ENCODE measurements at places on chromosomes 1 and 21.

DNA sequence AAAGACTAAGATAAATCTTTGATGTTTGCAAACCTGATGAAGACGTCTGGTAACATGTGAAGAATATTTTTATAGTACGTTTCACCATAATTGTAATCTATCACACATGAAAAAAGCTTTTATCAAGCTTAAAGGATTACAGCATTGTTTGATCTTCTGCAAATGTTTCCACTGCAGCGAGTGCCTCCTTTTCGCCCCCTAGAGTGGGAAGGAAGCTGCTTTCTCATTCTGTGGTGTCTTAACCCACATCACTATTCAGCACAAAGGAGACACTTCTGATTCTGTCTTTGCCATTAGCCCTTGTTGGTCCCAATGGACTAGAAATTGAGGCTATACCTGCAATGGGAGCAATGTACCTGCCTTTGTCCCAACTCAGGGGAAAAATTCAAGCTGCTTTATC is 46.0 kb upstream of the IL12RB2 start:
- DNase-seq: no peak

- DNase-seq: no peak
Measured at GRCh38 chr1:172601046-172601630, 57.8 kb upstream of the FASLG start.

DNA sequence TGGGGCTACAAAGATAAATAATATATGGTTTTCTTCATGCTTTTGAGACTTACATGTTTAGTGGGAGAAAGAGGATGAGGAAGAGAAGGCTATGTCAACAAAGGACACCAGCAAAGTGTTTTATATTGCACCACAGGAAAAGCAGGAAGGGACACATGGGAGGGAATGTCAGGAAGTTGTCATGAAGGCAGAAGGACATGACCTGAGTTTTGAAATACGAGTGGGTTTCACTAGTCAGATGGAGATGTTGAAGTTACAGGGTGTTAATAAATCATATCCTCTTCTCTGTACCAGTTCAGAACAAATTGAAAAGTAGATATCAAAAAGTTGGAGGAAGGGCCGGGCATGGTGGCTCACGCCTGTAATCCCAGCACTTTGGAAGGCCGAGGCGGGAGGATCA is 18.2 kb upstream of the AGO1 start:
- no peak for DNase-seq

DNA sequence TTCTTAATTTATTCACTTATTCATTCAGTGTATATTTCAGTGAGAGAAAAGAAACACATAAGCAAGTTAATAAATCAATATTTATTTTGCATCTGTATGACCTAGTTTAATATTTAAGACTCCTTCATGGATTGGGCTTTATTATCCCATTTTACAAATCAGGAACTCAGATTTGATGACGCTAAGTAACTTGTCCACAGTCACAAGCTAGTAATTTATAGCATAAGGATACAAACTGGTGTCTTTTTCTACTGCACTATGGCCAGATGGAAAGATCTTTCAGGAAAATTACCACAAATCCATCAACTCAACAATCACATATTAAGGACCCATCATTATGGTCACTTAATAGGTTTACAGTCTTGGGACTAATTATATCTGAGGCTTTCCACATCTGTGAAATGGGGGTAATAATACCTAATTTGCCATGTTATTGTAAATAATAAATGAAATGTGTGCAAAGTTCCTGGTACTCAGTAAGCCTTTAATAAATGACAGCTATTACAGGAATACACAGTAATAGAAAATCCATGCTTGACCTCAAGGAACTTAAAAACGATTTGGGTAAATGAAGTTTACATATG is 13.3 kb downstream of the CDKN2C start:
- DNase-seq: no peak

DNA sequence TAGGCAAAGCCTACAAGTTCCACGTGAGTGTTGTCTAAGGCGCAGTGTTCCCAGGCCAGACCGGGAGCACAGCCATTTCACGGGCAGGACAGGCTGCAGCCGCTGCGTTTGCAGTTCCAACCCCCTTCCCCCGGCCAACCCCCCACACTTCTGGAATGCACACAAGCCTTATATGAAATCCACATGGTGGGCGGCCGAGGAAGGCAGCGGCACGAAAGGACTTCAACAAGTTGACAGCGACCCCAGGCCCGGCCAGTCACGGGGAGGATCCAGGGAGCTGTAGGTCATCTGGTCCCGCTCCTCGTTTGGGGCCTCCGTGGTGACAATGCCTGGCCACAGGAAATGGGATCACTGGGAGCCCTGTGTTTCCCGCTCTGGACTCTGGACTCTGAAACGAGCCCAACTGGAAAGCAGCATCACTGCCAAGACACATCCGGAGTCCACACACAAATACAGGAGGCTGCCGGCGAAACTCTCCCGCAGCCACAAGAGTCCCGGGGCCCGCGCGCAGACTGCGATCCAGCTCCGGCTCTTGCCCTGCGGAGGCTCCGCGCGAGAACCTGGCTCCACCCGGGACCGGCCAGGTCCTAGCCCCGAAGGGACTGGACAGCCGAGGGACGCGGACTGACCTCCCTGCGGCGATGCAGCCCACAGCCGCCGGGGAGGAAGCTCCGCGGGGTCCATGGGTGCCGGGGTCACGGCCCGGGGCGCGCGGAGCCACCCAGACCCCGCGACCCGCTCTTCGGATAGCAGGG is 794 bp downstream of the NID1 start:
- no peak for DNase-seq

GRCh38 chr1:90206260-90206659 is 211.3 kb downstream of the ZNF326 start:
- no peak for DNase-seq

DNA sequence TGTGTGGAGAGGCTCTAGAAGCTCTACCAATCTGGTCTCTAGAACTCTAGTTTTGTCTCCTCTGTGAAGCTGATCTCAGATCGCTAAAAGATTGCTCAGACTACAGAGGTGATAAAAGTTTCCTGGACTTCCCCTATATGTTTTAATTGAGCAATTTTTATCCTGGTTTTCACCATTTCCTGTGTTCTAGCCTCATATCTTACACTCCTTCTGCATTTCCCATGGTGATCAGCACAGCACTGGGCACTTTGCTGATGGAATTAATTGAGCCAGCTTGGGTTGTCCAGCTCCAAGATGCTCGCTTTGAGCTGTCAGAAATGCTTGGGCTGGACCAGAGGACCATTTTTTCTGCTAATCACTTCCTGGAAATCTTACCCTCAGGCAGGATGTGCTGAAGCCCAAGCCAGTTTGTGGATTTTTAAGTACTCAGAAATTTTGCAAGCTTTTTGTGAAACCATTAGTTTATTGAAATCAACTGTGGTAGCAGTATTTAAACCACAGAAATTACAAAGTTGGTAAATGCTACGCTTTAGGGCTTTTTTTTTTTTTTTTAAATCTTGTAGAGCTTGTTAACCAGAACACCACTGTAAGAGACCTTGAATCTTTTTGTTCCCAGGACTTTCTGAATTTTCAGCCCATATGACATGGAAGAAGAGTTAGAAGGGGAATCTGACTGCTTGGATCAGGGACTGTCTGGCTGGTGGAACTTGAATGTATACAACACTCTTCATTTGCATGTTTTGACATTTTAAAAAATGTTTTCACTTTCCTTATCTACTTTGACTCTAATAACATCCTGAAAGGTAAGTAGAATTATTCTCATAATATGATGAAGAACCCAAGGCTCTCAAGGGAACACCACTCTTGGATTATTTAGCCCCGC is 28.4 kb downstream of the CD48 start:
- no peak for DNase-seq

DNA sequence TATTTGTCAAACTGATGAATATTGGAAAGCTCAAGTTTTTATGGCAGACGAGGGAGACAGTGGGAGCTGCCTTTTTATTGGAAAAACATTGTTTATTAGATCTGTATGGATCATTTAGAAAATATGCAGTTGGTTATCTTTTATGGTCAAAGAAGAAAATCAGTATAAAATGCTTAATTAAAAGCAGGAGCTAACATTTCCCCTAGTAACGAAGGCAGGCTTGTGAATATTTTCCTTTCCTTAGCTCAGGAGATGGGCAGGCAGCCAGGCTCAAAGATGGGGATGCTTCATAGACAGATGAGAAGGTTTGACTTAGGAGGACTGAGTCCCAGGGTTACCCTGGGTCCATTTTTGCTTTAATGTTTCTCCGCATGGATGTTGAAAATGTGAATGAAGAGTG is 26.0 kb downstream of the ROR1 start:
- no peak for DNase-seq

- DNase-seq: no peak
Measured at GRCh38 chr1:150753416-150753815, 12.2 kb downstream of the CTSS start.

DNA sequence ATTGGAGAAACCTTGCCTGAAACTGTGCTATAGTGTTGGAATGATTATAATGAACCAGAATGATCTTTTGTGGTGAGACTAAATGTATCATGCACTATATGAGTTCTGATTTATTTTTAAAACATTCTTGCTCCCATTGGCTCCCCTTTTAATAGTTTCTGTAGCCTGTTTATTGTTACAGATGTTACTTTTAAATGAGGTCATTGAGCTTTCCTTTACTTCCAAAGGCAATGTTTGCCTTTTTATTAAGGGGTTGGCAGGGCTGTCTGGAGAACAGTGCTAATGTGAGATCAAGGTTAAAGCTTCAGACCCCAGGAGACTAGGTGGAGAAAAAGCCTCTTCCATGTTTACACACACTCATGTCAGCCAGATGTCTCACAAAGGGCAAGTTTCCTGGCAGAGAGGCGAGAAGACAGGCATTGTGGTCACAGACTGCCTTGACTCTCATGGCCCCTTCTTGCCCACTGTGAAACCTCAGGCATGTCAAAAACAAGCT is 120.6 kb upstream of the RAVER2 start:
- no peak for DNase-seq

DNA sequence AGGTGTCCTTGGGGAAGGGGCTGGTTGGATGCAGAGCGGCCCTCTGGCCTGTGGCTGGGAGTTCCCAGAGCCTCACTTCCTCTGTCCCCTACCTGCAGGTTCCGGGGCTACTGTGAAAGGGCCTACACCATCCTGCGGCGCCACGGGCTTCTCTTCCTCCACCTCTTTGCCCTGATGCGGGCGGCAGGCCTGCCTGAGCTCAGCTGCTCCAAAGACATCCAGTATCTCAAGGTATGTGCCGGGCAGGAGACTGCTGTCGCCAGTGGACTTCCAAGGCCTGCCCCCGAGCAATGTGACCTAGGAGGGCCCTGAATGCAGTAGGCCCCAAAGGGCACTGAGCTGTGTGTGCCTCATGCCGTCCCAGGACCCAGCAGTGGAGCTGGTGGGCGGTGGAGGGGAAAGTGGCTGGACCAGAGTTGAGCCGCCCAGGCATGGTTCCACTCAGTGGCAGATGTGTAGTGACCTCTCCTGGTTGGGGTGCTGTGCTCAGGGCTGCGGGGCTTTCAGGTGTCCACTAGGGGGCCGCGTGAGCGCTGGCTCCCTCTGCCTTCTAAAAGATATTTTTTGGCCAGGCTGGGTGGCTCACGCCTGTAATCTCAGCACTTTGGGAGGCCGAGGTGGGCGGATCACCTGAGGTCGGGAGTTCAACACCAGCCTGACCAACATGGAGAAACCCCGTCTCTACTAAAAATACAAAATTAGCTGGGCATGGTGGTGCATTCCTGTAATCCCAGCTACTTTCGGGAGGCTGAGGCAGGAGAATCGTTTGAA is 73.4 kb downstream of the PIK3CD start:
- DNase-seq: peak; percentile 36

DNA sequence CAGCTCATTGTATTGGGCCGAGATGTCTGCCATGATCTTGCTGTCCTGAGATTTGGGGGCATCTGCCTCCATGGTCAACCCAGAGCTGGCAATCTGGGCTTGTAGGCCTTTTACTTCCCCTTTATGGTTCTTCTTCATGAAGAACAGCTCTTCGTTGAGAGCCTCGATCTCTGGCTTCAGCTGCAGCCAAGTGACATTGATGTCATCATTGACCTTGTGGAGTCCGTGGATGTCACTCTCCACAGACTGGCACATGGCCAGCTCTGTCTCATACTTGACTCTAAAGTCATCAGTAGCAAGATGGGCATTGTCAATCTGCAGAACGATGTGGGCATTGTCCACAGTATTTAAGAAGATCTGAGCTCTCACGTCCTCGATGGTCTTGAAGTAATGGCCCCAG is 29.2 kb downstream of the RAP1A start:
- no peak for DNase-seq

Measured in T-helper 22 cell (primary cell).